ENCODE measurements at places on chromosomes 12 and 14.
A peak's percentile ranks its signal among the peaks of the same experiment; 100 is the strongest.

DNA sequence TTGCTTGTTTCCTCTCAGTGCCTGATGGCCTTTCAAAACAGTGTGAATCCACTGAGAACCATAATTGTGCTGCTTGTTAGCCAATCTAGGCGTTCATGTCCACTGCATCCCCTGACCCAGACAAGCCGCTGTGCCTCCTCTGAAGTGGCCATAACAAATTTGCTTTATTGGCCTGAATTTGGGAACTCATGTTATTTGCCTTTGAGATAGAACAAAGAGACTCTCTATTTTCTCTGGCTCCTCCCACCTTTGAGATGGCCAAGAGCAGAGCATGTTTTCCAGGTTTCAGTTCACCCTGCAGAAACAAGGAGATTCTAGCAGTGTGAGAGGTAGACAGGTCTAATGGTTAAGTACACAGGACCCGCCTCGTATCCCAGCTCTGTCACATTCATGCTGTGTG, 723.9 kb downstream of the MED13L start:
- DNase-seq, result no peak
- no peaks in the 10 kb centered on the region for H3K27me3 ChIP-seq
- no peaks in the 10 kb centered on the region for H3K36me3 ChIP-seq
- H3K4me3 ChIP-seq, result no peak overlapping the region
- no peak overlapping the region for H3K27ac ChIP-seq

- no peak overlapping the region for H3K27ac ChIP-seq
- H3K36me3 ChIP-seq, result no peaks in the 10 kb centered on the region
- DNase-seq, result no peak
These were observed 1.9 kb downstream of the HOXC13 start for GRCh38 chr12:53940443-53941014.

- peaks cover 16% of the 10 kb centered on the region for H3K4me1 ChIP-seq
- H3K4me3 ChIP-seq, result no peak overlapping the region
- no peaks in the 10 kb centered on the region for H3K36me3 ChIP-seq
These were observed 17.7 kb downstream of the PSMC1 start for GRCh38 chr14:90274019-90274418.

DNA sequence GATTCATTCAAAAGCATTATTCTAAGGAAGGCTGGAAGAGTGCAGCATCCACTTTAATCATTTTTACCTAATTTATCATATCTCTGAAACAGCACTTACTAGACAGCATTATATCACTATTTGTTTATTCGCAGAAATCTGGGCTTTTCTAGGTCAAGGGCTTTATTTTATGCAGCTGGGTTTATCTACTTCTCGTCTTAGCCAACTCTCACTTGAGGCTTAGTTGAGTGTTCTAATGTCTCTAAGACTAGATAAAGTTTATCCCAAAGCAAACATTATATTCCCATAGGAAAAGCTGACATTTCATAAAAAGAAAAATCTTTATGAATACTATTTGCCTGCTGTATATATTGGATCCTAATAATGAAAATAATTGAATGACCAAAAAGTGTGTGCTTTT, 720.8 kb upstream of the FLRT2 start:
- no peak overlapping the region for H3K27ac ChIP-seq
- no peaks in the 10 kb centered on the region for H3K27me3 ChIP-seq
- no peaks in the 10 kb centered on the region for H3K36me3 ChIP-seq
- no peaks in the 10 kb centered on the region for H3K4me1 ChIP-seq
- DNase-seq, result no peak
- no peak overlapping the region for H3K4me3 ChIP-seq

- H3K27me3 ChIP-seq, result peaks cover 35% of the 10 kb centered on the region
- H3K27ac ChIP-seq, result no peak overlapping the region
- no peaks in the 10 kb centered on the region for H3K4me1 ChIP-seq
These were observed 38.0 kb upstream of the FKBP4 start for GRCh38 chr12:2756756-2757155.

DNA sequence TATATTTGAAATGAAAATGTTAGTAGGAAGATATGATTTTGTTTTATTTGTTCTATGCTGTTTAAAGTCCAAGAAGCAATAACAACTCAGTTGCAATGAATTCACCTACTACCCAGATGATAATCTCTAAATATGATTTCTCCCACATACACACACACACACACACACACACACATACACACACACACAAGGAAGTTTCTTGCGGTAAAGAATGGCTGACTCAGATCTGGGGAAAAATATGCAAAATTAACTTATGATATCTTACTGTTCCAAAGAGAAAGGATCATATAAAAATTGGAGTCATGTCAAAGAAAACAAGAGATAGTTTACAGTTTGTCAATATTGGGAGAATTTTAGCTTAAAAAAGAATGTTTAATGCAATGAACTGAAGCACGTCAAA, 456.7 kb downstream of the SLC16A7 start:
- H3K4me1 ChIP-seq, result no peaks in the 10 kb centered on the region
- no peaks in the 10 kb centered on the region for H3K27me3 ChIP-seq
- no peaks in the 10 kb centered on the region for H3K36me3 ChIP-seq
- no peak overlapping the region for H3K4me3 ChIP-seq
- no peak for DNase-seq
- no peak overlapping the region for H3K27ac ChIP-seq

GRCh38 chr12:130876758-130877157, 4.9 kb downstream of the RAN start:
- H3K4me1 ChIP-seq, result peaks cover 24% of the 10 kb centered on the region
- no peaks in the 10 kb centered on the region for H3K27me3 ChIP-seq
- peaks cover 48% of the 10 kb centered on the region for H3K36me3 ChIP-seq
- no peak overlapping the region for H3K4me3 ChIP-seq

GRCh38 chr12:3998968-3999792, 126.0 kb upstream of the PARP11 start:
- no peaks in the 10 kb centered on the region for H3K27me3 ChIP-seq
- no peak overlapping the region for H3K4me3 ChIP-seq
- no peaks in the 10 kb centered on the region for H3K36me3 ChIP-seq
- H3K4me1 ChIP-seq, result no peaks in the 10 kb centered on the region

DNA sequence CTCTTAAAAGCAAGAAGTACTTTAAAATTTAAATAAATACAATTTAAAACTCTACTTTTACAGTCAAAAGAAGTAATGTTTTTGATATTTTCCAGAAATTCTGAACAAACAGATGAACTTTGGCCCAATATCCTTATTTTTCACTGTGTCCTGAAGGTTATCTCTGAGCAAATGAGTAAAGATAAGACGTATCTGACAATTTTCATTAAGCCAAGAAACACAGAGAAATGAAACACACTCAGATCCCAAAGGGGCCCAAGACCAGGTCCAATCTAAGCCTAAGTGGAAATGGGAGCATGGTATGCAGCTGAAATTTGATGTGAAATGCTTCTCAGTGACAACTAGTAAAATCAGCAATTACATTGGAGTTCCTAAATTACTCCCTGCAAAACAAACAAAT, 105.6 kb upstream of the COCH start:
- H3K27ac ChIP-seq, result no peak overlapping the region
- H3K4me3 ChIP-seq, result no peak overlapping the region

GRCh38 chr14:55701638-55702037, 121.6 kb downstream of the KTN1 start:
- no peaks in the 10 kb centered on the region for H3K27me3 ChIP-seq
- H3K4me3 ChIP-seq, result no peak overlapping the region
- no peak overlapping the region for H3K27ac ChIP-seq
- no peaks in the 10 kb centered on the region for H3K36me3 ChIP-seq
- DNase-seq, result no peak

- no peak overlapping the region for H3K27ac ChIP-seq
- peak; percentile 16 for DNase-seq
- no peaks in the 10 kb centered on the region for H3K36me3 ChIP-seq
- H3K27me3 ChIP-seq, result no peaks in the 10 kb centered on the region
- H3K4me1 ChIP-seq, result no peaks in the 10 kb centered on the region
These were observed 488.0 kb upstream of the STXBP6 start for GRCh38 chr14:25537846-25538455.

- H3K4me1 ChIP-seq, result peaks cover 43% of the 10 kb centered on the region
- H3K36me3 ChIP-seq, result peaks cover 3% of the 10 kb centered on the region
- no peak for DNase-seq
- peak overlapping the region; percentile 58 for H3K4me3 ChIP-seq
- peak overlapping the region; percentile 0 for H3K27ac ChIP-seq
These were observed 1.8 kb downstream of the PITPNM2 start for GRCh38 chr12:123149088-123149487.

GRCh38 chr12:109796057-109796456, 37.1 kb downstream of the TRPV4 start:
- H3K4me3 ChIP-seq, result no peak overlapping the region
- peaks cover 11% of the 10 kb centered on the region for H3K27me3 ChIP-seq
- H3K36me3 ChIP-seq, result no peaks in the 10 kb centered on the region
- H3K27ac ChIP-seq, result no peak overlapping the region

DNA sequence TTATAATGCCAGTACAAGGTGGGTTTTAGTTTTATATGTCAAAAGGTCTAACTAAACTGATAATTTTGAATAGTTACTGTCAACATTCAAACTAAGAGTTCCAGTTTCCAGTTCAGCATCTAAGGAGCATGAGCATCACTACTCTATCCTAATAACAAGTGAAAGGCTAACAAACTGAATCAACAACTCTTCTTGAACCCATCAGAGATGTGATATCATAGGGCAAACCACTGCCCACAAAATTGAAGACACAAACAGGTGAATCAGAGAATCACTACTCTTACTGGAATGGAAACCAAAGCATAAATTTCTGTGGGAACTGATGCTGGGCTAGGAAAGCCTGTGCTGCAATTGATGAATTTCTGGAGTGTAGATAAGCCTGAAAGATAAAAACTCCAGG, 140.7 kb upstream of the GRIP1 start:
- DNase-seq, result no peak
- no peaks in the 10 kb centered on the region for H3K4me1 ChIP-seq
- H3K27me3 ChIP-seq, result no peaks in the 10 kb centered on the region
- H3K36me3 ChIP-seq, result no peaks in the 10 kb centered on the region
- H3K4me3 ChIP-seq, result no peak overlapping the region

DNA sequence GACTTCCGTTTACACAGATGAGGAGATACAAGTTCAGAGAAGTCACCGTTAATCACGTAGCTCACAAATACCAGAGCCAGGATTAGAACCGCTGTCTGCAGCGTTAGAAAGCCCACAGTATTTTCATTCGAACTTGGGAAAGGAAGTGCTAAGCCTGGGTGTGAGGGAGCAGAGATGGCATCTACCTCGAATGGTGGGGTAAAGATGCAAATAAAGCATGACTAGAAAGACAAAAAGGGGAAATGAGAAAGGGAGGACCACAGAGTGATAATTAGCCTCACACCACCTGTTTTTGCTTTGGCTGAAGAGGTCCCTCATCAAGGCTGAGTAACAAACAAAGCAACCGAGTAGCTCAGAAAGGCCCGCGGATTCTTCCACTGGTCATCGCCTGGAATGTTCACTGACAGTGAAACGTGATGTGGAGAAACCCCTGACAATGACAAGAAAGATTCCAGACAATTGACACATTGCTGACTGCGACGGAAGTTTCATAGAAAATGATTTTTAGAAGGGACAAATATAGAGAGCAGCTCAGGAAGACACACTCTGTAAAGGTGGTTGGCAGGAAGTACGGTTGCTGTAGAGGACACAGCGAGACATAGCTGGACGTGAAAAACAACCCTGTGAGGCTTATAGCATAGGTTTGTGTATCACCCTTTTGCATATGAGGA, 31.5 kb upstream of the BHLHE41 start:
- H3K36me3 ChIP-seq, result no peaks in the 10 kb centered on the region
- no peak overlapping the region for H3K27ac ChIP-seq
- DNase-seq, result no peak
- no peak overlapping the region for H3K4me3 ChIP-seq
- H3K4me1 ChIP-seq, result no peaks in the 10 kb centered on the region
- no peaks in the 10 kb centered on the region for H3K27me3 ChIP-seq

- DNase-seq, result no peak
- H3K27ac ChIP-seq, result no peak overlapping the region
- peaks cover 4% of the 10 kb centered on the region for H3K4me1 ChIP-seq
- no peak overlapping the region for H3K4me3 ChIP-seq
- H3K36me3 ChIP-seq, result no peaks in the 10 kb centered on the region
These were observed 11.4 kb downstream of the CABP1 start for GRCh38 chr12:120651821-120652220.

GRCh38 chr14:100056964-100057795, 8.0 kb upstream of the EVL start:
- H3K4me1 ChIP-seq, result no peaks in the 10 kb centered on the region
- H3K27ac ChIP-seq, result no peak overlapping the region
- H3K27me3 ChIP-seq, result no peaks in the 10 kb centered on the region
- H3K36me3 ChIP-seq, result no peaks in the 10 kb centered on the region

GRCh38 chr14:52108823-52109222, 40.0 kb upstream of the NID2 start:
- no peaks in the 10 kb centered on the region for H3K27me3 ChIP-seq
- no peaks in the 10 kb centered on the region for H3K4me1 ChIP-seq
- H3K4me3 ChIP-seq, result no peak overlapping the region
- no peak for DNase-seq
- H3K27ac ChIP-seq, result no peak overlapping the region

DNA sequence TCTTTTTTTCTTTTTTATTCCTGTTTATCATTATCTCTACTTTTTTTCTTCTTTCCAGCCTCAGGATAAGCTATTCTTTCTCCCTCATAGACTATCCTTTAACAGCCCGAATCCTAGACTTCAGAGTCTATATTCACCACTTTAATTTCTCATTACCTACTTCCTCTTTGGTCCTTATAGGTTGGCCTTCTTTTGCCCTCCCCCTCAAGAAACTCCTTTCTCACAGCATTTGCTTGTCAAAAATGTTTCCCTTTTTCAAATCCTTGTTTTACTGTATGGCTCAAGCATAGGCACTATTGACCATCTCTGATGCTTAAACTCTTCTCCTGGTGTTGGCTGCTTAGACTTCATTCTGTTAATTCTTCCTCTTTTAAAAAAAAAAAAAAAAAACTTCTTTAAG, 52.5 kb downstream of the KIAA0586 start:
- DNase-seq, result no peak
- H3K27ac ChIP-seq, result no peak overlapping the region
- H3K27me3 ChIP-seq, result no peaks in the 10 kb centered on the region
- peaks cover 50% of the 10 kb centered on the region for H3K36me3 ChIP-seq
- H3K4me3 ChIP-seq, result no peak overlapping the region
- H3K4me1 ChIP-seq, result no peaks in the 10 kb centered on the region

DNA sequence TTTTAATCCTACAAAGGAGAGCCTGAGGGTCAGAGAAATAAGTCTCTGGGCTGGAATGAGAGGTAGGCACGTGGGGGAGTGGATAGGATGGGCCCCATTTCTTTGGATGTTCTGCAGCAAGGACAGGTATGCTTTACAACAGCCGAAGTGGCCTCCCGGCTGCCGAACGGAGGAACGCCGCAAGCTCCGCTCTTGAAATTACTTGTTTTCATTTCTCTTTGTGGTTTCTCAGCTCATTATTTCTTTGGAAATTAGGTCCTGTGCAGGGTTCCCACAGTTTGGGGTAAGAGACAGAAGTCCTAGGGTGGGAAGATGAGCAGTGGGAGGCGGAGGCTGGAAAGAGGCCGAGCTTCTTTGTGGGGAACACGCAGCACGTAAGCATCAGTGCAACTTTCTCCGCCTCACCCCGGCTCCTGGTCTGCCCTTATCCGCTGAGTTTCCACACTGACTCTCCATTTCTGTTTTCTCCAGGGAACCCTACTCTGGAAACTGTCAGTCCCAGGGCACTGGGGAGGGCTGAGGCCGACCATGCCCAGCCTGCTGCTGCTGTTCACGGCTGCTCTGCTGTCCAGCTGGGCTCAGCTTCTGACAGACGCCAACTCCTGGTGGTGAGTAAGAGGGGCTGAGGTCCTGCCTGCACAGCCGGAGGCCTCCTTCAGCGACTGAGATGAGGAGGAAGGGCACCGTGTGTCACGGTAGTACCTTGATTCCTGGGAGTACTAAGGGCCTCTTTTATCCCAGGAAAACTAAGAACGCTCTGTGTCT, 2.0 kb downstream of the WNT5B start:
- H3K4me3 ChIP-seq, result peak overlapping the region; percentile 41
- H3K4me1 ChIP-seq, result peaks cover 9% of the 10 kb centered on the region
- peak; percentile 18 for DNase-seq
- H3K27ac ChIP-seq, result no peak overlapping the region
